Cortex of kidney (tissue), 1 donor: ENCODE measurements at places on chromosomes 4 and X.

DNA sequence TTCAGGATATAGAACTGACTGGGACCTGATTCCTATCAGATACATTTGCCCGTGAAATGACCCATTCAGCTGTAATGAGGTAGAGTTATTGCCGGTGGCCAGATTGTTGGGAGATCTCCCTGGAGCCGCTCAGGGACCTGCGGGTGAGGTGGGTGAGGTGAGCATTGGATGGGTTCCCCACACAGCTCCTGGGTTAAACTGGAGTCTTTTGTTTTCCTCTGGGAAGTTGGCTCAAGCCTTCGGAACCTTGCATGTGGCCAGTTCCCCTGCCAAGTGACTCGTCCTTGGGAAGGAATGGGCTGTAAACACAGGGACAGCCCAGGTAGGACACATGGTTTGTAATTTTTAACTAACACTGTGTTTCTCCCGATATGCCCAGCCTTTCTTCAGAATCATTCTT, 31.6 kb upstream of the KIT start:
- no peak for DNase-seq

GRCh38 chrX:15233416-15234015, 36.4 kb downstream of the ASB9 start:
- no peak for DNase-seq

DNA sequence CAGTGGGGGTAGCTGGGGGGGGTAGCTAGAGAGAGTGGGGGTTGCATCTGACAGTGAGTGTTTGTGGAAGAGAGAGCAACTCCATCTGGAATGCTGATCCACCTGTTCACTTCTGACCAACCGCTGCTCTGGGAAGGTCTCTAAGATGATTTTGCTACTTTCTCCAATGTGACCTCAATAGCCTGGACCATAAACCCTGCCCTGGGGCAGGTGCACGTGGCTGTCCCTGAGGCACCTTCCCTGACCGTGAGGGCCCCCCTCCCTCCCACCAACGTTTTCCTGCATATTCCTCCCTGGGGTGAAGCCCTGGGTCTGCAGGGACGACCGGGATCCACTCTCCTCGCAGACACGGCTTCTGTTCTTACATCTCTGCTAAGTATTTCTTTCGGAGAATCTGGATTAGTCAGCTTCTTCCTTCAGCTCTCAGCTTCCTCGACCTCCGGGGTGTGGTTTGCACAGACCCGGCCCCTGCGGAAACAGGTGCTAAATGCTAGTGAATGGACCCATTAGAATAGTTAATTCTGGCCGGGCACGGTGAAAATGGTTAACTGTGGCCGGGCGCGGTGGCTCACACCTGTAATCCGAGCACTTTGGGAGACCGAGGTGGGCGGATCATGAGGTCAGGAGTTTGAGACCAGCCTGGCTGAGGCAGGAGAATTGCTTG, 21.4 kb upstream of the PLCXD1 start:
- DNase-seq = no peak

DNA sequence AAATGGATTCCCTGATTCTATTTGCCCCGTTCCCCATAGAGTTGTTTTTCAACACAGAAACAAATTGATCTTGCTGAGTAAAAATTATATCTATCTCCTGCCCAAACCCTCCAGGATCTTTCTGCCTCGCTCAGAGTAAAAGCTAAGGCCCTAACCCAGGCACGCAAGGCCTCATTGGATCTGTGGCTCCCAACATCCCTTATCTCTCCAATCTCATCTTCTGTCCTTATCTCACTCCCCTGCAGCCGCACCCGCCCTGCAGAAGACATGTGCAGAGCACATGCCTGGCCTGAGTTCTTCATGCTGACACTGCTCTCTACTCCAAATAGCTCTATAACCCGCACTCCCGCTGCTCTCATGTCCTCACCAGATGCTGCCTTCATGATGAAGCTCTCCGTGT, 543.8 kb upstream of the ZFP42 start:
- no peak for DNase-seq

DNA sequence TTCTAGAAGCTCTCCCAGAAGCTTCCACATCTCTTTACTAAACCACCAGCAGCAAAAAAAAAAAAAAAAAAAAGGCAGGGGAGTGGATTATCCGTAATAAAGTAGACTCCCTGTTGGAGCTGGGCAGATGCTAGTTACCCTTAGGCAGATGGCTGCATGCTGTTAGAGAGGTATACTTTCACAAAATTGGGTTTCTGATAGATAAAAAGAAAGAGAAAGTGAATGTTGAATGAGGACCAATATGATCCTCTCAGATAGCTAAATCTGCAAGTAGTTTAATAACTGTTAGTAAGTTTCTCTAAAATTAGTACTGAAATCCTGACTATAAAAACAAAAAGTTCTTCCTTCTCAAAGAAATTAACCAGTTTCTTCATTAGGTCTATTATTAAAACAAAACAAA, 195.4 kb downstream of the ANAPC10 start:
- no peak for DNase-seq

GRCh38 chrX:44828008-44828605, 15.7 kb upstream of the DUSP21 start:
- no peak for DNase-seq

GRCh38 chrX:142831961-142832530, 193.7 kb upstream of the SPANXN4 start:
- DNase-seq = no peak

DNA sequence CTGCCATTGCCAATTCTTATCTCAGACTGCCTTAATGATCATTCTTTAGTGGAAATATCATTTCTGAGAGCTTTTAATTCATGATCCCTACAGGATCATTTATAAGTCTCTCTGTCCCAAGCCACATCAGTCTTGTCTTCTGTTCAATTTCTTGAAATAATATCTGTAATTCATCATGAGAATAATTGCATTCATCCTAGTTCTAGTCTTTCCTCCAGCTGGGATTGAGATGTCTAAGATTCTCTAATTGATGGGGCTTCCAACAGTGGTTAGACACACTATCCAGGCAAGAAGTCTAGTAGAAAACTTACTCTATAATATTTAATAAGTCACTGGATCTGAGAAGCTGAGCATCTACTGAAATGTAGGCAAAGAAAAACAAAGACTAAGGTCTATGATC, 854.7 kb upstream of the ADGRL3 start:
- DNase-seq = no peak

- DNase-seq = no peak
Measured at GRCh38 chr4:107069049-107069448, 32.9 kb upstream of the DKK2 start.

DNA sequence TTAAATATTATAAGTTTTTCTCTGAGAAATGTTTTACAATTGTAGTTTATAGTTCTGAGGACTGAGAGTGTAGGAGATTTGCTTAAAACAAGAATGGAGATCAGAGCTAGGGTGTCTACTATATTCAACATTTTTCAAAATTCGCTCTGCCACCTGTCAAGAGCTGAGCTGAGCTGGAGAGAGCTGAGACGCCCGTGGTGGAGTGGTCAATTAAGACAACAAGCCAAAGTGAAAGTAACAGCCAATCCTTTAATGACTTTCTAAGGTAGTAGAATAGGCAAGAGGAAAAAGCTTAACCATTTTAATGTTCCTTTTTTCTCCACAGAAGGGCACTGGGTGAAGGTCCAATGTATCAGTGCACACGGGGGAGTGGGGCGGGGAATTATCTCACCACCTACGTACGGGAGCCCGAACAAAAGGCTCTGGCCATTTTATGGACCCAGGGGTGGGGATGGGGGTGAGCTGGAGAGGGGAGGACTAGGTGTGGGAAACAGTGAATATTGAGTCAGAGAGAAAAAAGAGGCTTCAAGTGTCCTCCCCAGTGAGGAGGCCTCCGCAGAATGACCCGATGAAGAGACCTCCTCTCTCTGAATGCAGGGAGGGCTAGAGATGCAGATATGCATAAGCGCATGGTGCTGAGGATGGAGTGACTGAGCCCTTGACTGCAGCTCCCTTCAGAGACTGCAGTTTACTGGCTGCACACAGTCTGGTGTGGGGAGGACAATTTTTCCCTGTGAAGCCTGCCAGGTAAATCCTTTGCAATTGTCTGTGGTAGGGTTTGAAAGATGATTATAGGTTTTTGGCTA, 60.8 kb downstream of the SPCS3 start:
- DNase-seq = no peak

DNA sequence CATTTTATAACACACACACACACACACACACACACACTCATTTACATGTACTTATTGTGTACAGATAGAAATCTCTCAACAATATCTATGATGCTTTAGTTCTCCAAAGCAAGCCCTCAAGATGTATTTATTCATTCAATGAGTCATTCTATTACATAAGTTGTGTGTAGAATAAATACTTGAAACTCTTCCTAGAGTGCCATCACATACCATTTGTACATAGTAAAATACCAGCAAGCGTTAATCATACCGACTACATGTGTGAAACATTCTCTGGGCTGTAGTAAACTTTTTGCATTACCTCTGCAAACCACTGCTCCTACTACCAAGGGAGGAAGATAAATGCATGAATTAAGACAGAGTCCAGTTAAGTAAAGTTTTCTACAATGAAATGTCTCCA, 70.9 kb downstream of the EPHA5 start:
- DNase-seq = no peak

GRCh38 chr4:119197772-119198212, 14.7 kb upstream of the USP53 start:
- no peak for DNase-seq

DNA sequence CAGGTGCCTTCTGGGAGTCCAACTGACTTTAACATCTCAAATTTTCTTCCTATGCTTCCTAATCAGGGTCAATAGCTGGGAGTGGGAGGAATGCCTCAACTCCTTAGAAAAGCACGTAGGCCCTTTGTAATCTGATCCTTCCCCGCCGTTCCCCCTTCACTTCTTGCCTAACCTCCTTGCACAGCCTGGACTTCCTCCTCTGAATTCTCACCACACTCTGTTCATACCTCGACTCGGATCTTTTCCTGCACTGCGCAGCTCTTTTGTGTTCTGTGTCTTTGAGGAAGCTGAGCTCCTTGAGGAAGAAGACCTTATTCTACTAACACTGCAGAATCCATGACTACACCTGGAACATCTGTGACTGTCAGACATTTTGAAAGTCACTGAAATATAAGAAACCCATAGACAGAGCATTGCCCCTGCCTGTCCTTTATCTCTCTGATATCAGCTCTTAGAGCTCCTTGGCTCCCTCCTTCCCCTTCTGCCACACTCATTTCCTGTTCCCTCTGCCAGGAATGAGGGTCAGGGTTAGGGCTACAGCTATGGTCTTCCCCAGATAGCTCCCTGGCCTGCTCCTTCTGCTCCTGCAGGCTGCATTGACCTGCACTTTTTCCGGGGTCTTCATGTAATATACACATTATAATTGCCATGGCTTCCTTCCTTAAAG, 140.2 kb upstream of the LDB2 start:
- no peak for DNase-seq

- DNase-seq = no peak
Measured at GRCh38 chr4:89067417-89067816, 10.4 kb upstream of the FAM13A start.

GRCh38 chr4:145776208-145776607, 96.3 kb downstream of the C4orf51 start:
- DNase-seq = no peak

GRCh38 chrX:150574559-150575418, 6.4 kb downstream of the MTM1 start:
- DNase-seq = no peak

DNA sequence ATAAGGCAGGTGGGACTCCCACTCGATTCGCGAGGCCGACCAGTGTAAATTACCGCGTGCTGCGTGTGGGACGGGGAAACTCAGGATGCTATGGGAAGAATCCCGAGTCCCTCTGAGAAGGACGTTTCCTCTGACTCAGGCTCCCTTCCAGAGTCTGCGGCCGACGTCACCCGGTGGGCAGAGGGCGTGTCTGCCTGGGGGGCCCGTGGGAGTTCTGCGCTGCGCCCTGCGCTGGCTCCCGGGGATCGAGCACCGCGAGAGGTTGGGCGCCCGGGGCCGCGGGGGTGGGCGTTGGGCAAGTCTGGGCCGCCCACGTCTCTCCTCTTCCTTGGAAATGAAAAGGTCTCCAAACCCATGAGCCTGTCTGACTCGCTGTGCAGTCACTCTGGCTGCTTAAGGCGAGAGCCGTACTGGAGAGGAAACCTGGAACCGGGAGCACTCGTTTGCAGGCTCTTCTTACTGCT, 568 bp downstream of the NIPAL1 start:
- no peak for DNase-seq

DNA sequence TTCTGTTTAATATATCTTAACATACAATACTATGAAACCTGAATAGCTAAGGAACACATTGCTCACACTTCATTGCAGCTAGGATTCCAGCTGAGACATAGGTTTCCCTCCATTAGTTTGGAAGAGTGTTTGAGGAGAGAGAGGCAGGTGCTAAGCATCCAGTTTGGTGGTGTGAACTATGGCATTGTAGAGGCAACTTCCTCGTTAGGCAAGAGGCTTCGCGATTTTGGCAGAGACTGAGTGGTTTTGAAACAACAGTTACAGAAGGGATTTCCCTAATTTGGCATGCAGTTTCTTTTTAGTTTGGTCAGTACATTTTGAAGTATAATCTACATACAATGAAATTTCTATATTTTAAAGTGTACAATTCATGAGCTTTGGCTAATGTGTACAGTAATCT, 117.1 kb upstream of the BMP3 start:
- no peak for DNase-seq

GRCh38 chr4:109560687-109561461, 828 bp downstream of the MCUB start:
- no peak for DNase-seq
